ENCODE measurements at places on chromosomes 13 and 19. TPM values are rescaled to one million over a fixed set of nuclear protein-coding genes. Genes with fewer than 3 reads are reported as not detected.

DNA sequence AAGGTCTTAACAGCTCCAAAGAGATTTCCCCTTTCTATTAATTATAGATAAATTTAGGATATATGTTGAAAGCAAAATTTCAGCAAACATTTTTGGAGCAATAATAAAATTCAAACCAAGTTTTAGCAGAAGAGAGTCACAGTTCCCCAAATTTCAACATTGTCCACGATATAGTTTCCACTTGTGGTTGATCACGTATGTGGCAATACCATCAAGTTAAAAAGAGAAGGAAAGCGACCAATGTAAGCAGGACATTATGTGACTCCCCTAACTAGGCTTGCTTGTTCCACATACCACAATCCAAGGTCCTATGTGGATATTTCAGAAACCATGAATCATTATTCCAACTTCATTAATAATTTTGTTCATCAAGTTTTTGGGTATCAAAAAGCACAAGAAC is 52.8 kb downstream of the ELF1 start:
- H3K4me1 ChIP-seq, result no peaks in the 10 kb centered on the region
- no peak overlapping the region for H3K27ac ChIP-seq
- 0 out of 2 replicates have a peak, but pooled peaks cover 2% of the 10 kb centered on the region for H3K36me3 ChIP-seq
- no peaks in the 10 kb centered on the region for H3K27me3 ChIP-seq

DZIP1 gene
- 47.6 TPM for total RNA-seq

GRCh38 chr13:45788011-45788410 is 63.5 kb downstream of the SIAH3 start:
- no peaks in the 10 kb centered on the region for H3K4me1 ChIP-seq
- H3K27ac ChIP-seq, result no peak overlapping the region
- H3K27me3 ChIP-seq, result no peaks in the 10 kb centered on the region
- H3K36me3 ChIP-seq, result no peaks in the 10 kb centered on the region
- DNase-seq, result no peak

DNA sequence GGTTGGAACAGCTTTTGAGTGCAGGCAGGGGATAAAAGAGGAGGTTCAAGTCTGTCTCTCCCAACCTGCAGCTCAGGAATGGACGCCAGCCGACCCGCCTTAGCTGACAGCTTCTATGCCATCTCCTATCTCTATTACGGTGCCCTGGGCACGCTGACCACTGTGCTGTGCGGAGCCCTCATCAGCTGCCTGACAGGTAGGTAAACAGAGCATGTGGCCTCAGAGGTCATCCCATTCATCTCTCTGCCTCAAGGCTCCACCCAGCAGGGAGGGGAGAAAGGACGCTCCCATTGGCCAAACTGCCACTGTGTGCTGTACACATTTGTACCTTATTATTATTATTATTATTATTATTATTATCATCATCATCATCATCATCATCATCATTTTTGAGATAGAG is 16.5 kb downstream of the SLC5A5 start:
- DNase-seq, result no peak
- no peaks in the 10 kb centered on the region for H3K4me1 ChIP-seq
- no peaks in the 10 kb centered on the region for H3K36me3 ChIP-seq
- H3K27me3 ChIP-seq, result no peaks in the 10 kb centered on the region

- no peak overlapping the region for H3K4me3 ChIP-seq
- H3K27ac ChIP-seq, result no peak overlapping the region
- no peaks in the 10 kb centered on the region for H3K27me3 ChIP-seq
Observed at GRCh38 chr13:75055296-75055695, 426.7 kb downstream of the TBC1D4 start.

TMC4 gene
- not detected for total RNA-seq

DNA sequence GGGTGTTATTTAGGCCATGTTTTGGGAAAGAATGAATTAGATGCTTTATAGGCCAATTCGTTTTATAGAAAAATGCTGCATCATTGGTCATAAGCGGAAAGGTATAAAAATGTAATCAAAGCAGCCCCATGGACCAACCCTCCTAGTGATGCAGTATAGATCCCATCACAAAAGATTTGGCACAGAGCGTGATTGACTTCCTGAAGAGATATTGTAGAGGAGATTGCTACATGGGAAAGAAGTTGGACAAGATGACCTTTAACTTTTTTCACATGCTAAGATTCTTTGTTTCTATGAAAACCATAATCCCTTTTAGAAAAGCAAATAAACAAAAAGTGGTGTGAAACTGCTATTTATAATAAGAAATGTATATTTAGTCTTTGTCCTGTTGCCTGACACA is 136.5 kb upstream of the FNDC3A start:
- DNase-seq, result no peak
- H3K4me3 ChIP-seq, result no peak overlapping the region
- no peaks in the 10 kb centered on the region for H3K36me3 ChIP-seq
- H3K4me1 ChIP-seq, result no peaks in the 10 kb centered on the region
- H3K27me3 ChIP-seq, result no peaks in the 10 kb centered on the region
- H3K27ac ChIP-seq, result no peak overlapping the region

IL12RB1 gene
- not detected for total RNA-seq

KLF5 gene
- total RNA-seq, result 8.3 TPM

DNA sequence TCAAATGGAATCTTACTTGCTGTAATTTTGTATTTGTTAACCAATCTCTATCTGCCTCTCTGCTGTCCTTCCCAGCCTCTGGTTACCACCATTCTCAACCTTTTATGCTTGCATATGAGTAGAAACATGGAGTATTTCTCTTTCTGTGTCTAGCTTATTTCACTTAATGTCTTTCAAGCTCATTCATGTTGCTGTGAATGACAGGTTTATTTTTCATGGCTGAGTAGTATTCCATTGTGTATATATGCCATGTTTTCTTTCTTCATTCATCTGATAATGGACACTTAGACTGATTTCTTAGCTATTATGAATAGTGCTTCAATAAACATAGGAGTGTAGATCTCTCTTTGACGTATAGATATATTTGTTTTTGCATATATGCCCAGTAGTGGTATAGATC is 13.4 kb downstream of the ZNF460 start:
- no peaks in the 10 kb centered on the region for H3K4me1 ChIP-seq
- peaks cover 80% of the 10 kb centered on the region for H3K36me3 ChIP-seq
- no peaks in the 10 kb centered on the region for H3K27me3 ChIP-seq
- no peak overlapping the region for H3K27ac ChIP-seq
- DNase-seq, result no peak

GRCh38 chr13:43731296-43731695 is 55.5 kb downstream of the ENOX1 start:
- H3K27ac ChIP-seq, result peak overlapping the region; percentile 89
- peaks cover 39% of the 10 kb centered on the region for H3K4me1 ChIP-seq
- H3K27me3 ChIP-seq, result no peaks in the 10 kb centered on the region
- DNase-seq, result peak; percentile 35

- peak; percentile 43 for DNase-seq
- no peaks in the 10 kb centered on the region for H3K4me1 ChIP-seq
- no peaks in the 10 kb centered on the region for H3K27me3 ChIP-seq
- H3K36me3 ChIP-seq, result peaks cover 62% of the 10 kb centered on the region
- no peak overlapping the region for H3K4me3 ChIP-seq
Observed at GRCh38 chr19:50046649-50047503, 21.1 kb downstream of the ZNF473 start.

GRCh38 chr13:48411147-48411794 is 1.6 kb downstream of the LPAR6 start:
- H3K36me3 ChIP-seq, result peaks cover 18% of the 10 kb centered on the region
- H3K4me3 ChIP-seq, result peak overlapping the region; percentile 35
- H3K4me1 ChIP-seq, result no peaks in the 10 kb centered on the region
- no peak for DNase-seq
- no peak overlapping the region for H3K27ac ChIP-seq

GRCh38 chr13:43031881-43032280 is 8.5 kb downstream of the DNAJC15 start:
- no peak overlapping the region for H3K27ac ChIP-seq
- DNase-seq, result no peak
- H3K27me3 ChIP-seq, result no peaks in the 10 kb centered on the region
- H3K4me1 ChIP-seq, result no peaks in the 10 kb centered on the region
- H3K36me3 ChIP-seq, result peaks cover 2% of the 10 kb centered on the region
- H3K4me3 ChIP-seq, result no peak overlapping the region

DNA sequence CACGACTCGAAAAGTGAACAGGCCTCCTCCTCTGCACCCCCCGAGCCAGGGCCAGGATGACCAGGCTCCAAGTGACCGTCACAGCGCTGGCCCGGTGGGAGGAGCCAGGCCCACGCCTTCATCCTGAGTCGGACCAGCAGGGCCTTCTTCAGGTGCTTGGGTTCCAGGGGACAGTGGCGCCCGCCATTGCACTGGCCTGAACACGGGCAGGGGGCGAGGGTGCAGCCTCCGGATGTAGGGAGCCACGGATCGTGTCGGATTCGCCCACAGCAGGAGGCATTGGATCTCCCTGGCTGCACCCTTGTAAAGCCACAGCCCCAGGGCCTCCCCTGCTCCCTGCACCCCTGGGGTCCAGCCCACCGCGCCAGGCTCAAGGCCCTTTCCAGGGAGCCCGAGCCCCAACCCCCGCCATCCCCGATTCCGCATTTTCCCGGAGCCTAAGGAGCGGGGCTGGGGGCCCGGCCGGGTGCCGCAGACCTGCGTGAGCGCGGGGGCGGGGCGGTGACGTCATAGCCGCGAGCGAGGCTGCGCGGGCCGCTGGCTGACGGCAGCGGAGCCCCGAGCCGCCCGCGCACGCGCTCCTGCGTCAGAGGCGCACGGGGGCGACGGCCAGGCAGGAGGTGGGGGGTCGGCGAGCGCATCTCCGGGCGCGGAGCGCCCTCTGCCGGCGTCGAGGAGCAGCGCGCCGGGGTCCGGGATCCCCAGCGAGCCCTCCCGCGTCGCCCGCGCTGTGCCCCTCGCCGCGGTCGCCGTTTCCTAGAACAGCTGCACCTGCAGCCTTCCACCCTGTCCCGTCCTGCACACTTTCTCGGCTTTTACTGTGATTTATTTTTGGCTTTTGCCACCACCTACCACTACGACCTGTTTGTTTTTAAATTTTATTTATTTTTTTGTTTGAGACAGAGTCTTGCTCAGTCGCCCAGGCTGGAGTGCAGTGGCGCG is 1.5 kb upstream of the ATP5F1D start:
- peak overlapping the region; percentile 57 for H3K4me3 ChIP-seq
- no peak overlapping the region for H3K27ac ChIP-seq
- H3K27me3 ChIP-seq, result peaks cover 4% of the 10 kb centered on the region
- peak; percentile 87 for DNase-seq
- no peaks in the 10 kb centered on the region for H3K36me3 ChIP-seq

DNA sequence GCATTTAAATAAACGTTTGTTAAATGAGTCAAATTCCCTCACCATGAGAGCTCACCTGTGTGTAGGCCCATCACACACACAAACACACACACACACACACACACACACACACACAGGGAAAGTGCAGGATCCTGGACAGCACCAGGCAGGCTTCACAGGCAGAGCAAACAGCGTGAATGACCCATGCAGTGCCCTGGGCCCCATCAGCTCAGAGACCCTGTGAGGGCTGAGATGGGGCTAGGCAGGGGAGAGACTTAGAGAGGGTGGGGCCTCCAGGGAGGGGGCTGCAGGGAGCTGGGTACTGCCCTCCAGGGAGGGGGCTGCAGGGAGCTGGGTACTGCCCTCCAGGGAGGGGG is 8.5 kb upstream of the CEACAM5 start:
- no peaks in the 10 kb centered on the region for H3K4me1 ChIP-seq
- H3K36me3 ChIP-seq, result no peaks in the 10 kb centered on the region
- H3K4me3 ChIP-seq, result no peak overlapping the region
- no peak for DNase-seq
- H3K27ac ChIP-seq, result no peak overlapping the region
- H3K27me3 ChIP-seq, result peaks cover 4% of the 10 kb centered on the region

- H3K27me3 ChIP-seq, result no peaks in the 10 kb centered on the region
- H3K27ac ChIP-seq, result no peak overlapping the region
- DNase-seq, result no peak
- H3K4me1 ChIP-seq, result 0 out of 2 replicates have a peak, but pooled peaks cover 3% of the 10 kb centered on the region
- no peaks in the 10 kb centered on the region for H3K36me3 ChIP-seq
- no peak overlapping the region for H3K4me3 ChIP-seq
Observed at GRCh38 chr13:24068472-24068871, 92.0 kb upstream of the SPATA13 start.

DNA sequence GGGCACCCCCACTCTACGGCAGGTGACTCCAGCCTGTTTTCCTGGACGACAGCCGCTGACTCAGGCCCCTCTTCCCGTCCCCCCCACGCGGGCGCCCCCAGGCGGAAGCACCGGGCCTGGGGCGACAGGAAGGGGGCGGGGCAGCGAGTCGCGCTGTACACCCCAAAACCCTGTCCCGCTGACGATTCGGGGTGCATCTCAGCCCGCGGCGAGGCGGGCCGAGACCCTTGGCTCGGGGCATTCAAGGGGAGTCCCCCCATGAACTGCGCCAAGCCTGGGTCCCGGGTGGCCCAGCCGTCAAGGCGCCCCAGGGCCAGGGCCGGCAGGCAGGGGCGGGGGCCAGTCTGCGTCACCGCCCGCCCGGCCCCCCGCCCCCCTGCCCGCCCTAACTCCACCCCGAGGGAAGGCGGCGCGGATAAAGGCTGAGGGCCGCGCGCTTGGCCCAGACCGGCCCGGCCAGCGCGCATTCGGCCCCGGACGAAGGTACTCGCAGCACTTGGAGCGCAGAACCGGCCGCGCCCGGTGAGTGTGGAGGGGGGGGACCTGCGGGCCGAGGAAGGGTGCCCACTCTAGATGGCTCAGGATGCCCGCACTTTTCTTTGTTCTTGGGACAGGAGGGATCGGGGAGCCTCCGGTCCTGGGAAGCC is at the start of gene MIDN:
TSS of gene MIDN (plus strand) at position 445 of the 647 bp plus-strand sequence. CDS start 1,714 bp downstream, outside the sequence.
- peaks cover 13% of the 10 kb centered on the region for H3K4me1 ChIP-seq
- peak; percentile 85 for DNase-seq
- peak within 1 kb of the TSS; percentile 78 for H3K4me3 ChIP-seq
- peaks cover 15% of the 10 kb centered on the region for H3K36me3 ChIP-seq

ZNF66 gene
- 13.5 TPM for total RNA-seq

DNA sequence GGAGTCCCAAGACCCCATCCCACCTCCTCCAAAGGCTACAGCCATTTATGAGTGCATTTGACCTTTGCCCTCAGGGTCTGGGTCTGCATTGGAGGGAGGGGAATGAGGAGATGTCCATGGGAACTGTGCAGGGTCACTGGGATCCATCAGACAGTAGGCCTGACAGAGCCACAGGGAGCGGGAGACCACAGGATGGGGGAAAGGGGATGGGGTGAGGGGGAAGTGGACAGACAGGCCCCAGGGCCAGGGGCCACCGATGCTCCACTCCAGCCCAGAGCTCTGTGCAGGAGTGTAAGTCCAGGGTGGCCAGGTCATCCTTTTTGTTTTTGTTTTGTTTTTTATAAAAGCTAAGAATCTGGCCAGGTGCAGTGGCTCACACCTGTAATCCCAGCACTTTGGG is 82.5 kb downstream of the CHST8 start:
- DNase-seq, result no peak
- no peaks in the 10 kb centered on the region for H3K36me3 ChIP-seq
- H3K4me3 ChIP-seq, result no peak overlapping the region
- H3K4me1 ChIP-seq, result no peaks in the 10 kb centered on the region

All from SJCRH30 (cell line).